ENCODE measurements at places on chromosomes 1 and 21.

GRCh38 chr1:201877877-201878401, 10.8 kb upstream of the SHISA4 start:
- no peak for DNase-seq

DNA sequence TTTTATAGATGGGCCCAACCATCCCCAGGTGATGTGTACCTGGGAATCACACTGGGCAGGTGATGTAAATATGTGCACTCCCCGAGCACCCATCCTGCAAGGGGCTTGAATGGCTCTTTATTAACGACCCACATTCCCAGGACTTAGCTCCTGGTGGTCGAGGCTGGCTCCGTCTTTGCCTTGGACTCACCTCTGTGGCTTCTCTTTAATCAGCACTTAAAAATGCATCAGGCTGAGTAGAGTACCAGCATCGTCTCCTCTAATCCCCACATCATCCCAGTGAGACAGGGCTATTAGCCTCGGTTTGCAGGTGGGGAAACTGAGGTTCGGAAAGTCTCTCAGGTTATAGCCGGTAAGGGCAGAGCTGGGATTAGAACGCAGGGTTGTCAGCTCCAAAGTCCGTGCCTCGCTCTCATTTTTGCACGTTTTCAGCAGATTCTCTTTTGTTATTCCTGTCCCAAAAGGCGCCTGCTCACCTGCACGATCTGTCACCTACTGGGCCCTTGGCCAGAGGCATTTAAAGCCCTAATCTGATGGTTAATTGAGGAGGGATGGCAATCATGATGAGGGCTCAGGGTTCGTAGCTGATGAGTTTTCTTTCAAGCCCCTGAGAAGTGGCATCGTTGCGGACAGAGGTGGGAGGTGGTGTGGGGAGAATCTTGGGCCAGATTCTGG, 29.4 kb downstream of the SPSB1 start:
- no peak for DNase-seq

DNA sequence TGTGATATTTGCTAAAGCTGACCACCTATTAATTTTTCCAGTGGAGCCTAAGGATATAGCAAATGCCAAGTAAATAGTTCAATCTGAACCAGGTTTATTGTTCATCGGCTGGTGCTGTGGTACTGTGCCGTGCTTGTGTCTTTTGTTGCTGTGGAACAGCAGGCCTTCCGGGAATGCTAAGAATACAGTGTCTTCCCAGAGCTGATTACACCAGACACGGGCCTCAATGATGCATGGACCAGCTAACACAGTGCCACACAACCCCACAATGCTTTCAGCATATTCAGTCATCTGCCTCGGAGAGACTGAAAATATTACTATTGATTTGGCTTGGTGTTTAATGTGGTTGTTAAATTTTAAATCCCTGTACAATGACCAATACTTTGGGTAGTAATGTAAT, 415.4 kb downstream of the PTBP2 start:
- no peak for DNase-seq

DNA sequence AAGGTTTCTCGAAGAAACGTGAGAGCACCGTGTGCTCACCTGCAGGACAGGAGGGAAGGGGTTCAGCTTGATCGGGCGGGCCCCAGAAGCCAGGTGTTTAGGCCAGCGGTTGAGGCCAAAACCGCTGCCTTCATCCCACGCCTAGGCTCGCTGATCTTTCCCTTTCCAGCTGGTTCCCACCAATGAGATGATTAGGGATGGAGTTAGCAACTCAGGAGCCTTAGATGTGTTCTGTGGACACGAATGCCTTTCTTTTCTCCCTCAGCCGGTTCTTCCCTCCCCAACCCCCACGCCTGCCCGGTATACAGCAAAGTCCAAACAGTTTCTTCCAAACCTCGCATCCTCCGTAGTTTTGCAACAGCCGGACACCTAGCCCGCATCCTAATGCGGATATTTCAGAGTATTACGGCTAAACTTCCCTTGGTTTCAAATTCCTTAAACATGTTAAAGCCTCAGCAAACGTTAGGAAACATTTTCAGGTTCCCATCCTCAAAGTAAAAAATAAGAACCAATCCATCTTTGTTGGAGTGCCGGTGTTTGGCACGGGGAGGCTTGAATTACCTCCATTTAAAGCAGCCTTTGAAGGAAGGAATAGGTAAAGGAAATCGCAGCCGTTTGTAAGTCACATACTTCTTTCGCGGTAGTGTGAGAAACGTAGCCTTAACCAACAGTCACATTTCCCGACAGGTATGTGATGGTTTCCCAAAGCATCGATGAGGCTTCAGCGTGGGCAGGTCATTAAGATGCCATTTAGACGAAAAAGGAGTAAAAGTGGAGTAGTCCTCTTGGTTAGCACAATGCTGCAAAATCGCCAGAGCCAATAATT, 1.1 kb downstream of the LRRC8C start:
- DNase-seq: no peak

- no peak for DNase-seq
Observed at GRCh38 chr1:150622303-150622975, 7.0 kb downstream of the ENSA start.

- no peak for DNase-seq
Observed at GRCh38 chr1:31203215-31203614, 36.5 kb downstream of the NKAIN1 start.

- no peak for DNase-seq
Observed at GRCh38 chr1:228236744-228237143, 28.9 kb downstream of the OBSCN start.

GRCh38 chr1:94329986-94330385, 88.2 kb upstream of the ABCD3 start:
- no peak for DNase-seq

DNA sequence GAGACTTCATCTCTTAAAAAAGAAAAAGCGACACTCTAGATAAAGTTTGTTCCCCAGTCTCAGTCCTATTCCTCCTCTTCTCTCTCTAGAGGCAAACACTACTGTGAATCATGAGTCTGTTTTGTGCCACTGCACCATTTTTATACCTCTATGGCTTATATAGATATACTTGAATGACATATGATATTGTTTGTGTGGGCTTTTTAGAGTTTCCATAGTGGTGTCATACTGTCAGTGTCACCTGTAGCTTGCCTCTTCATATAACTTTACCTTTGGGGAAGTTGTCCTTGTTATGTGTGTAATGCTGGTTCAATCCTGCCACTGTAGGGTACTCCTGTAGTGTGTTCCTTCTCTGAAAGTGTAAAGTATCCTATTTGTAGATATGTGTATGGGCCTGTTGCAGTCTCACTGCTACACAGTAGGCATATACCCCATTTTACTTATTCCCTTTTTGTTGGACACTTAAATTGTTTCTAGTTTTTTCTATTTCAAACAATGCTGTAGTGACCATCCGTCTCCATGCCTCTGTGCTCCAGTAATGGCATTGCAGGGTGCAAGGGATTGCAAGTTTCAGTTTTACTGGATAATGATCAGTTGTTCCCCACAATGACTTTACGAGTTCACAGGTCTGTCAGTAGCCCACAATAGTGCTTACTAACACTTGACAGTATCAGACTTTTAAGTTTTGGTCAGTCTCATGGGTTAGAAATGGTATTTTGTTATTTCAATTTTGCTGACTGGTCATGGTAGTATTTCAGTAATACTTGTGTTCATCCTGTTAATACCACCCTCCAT, 2.7 kb downstream of the PRMT2 start:
- DNase-seq: no peak

DNA sequence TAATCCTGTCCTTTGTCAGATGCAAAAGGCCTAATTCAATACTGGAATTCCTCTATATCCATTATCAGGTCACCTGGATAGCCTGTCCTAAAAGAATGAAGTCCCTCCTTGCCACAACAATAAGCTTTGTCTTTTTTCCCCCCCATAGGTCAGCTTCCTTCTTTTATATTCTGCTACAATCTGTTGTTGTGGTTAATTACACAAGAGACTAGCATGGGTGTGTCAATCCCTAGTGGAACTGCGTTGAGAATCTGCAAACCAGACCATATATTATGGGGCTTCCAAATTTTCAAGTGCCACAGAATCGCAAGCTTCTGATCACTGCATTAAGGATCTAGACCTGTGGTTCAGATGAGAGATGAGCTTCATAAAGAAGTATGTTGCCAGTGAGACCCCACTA, 349.6 kb downstream of the SMYD3 start:
- DNase-seq: no peak

DNA sequence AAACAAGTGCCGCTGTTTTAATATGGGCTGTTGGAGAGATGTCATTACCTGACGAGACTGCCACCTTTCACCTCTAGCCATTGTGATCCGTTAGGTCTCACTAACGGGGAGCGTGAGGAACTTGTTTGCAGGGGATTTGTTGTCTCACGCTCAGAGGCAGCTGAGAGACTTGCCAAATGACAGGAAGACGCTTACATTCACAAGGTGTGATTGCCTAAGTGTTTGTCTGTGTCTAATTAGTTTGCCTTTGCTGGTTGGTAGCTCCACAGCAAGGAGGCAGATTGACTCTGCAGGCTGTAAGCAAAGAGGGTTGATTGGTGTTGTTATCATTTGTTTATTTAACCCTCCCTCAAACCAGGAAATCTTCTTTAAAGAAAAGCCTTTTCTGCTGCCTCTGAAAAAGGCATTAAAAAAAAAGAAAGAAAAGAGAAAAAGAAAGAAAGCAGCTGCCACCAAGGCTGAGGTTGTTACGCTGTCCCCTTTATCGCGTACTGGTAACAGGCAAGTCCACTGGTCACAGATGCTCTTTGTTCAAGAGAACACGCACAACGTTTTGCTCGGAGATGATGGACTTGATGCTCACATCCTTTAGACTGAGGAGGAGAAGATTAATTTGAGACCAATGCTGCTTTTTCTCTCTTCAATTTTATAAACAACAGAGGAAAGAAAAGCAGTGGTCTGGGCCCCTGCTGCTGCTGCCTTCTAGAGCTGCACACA, 203.9 kb downstream of the ZNF326 start:
- DNase-seq: no peak

DNA sequence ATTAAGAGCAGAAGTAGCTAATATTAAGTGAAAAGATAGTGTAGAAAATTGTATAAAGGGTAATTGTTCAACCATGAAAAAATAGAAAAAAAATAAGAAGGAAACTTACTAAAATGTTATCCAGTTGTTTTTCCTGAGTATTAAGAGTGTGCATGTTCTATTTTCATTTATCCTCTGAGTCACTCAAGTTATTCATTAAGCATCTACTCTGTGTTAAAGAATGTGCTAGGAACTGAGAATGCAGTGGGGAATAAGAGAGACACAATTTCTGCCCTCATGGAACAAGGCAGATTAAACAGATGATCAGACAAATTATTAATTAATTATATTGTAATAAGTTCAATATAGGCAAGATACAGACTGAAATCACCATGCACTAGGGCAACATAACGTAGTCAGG, 10.8 kb upstream of the PIGK start:
- DNase-seq: no peak

DNA sequence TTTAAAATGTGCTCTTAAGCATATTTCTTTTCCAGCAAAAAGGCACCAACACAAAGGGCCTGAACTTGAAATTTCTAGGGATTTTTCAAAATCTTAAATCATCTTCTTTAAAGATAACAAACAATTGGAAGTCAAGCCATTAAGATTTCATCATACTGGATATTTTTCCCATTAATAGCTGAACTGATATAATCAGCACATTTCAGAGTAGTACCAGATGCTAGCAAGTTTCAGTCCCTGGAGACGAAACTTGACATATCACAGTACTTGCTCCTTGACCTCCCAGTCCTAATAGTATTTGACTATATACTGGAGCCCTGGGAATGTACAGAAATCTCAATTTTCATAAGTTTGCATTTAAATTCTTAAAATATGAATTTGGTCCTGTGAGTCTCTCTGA, 10.2 kb upstream of the CDC7 start:
- no peak for DNase-seq

GRCh38 chr1:174114788-174115448, 44.4 kb upstream of the RABGAP1L start:
- DNase-seq: no peak

DNA sequence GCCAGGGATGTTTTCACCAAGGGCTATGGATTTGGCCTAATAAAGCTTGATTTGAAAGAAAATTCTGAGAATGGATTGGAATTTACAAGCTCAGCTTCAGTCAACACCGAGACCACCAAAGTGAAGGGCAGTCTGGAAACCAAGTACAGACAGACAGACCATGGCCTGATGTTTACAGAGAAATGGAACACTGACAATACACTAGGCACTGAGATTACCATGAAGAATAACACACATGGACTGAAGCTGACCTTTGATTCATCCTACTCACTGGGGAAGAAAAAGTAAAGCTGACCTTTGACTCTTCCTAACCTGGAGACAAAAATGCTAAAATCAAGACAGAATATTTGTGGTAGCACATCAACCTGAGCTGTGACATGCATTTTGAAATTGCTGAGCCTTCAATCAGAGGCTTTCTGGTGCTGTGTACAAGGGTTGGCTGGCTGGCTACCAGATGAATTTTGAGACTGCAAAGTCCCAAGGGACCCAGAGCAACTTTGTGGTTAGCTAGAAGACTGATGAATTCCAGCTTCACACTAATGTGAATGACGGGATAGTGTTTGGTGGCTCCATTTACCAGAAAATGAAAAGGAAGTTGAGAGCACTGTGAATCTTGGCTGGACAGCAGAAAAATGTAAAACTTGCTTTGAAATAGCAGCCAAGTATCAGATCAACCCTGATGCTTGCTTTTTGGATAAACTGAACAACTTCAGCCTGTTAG, 190.4 kb upstream of the KCTD3 start:
- DNase-seq: no peak

DNA sequence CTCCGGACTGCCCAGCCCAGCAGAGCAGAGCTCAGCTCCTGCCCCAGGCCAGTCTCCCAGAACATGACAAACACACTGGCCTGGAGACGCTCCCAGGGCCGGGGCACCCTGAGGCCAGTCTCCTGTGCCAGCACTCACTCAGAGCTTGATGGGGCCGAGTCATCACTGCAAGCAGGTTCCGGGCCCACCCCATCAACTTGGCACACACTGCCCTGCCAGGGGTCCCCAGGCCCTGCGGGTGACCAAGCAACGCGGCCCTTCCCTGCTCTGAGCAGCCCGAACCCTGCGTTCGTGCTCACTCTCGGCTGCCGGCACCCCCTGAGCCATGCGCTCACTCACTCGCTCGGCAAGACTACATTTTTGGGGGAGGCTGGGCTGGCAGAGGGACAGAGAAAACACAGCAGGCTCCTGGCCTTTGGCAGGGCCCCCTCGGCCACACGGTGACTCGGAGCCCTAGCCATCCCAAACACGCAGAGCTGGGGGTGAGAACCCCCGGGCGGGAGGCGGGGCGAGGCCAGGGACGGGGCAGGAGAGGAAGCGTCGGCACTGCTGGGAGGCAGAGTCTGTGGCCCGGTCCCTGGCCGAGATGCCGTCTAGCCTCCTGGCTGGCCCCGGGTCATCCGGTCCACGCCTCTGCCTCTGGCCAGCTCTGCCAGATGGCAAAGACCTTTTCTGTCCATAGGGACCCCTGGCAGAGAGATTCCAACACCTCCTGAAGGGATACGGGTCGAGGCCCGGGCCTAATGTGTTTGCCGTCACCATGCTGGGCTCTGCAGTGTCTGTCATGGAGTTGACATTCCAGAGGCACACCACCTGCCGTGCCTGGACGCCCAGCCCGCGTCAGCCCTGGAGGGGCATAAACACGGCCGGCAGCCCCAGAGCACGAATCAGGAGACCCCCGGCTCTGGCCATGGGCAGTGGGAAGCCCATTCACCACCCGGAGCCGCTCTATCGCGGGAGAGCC, 68.0 kb downstream of the MEGF6 start:
- no peak for DNase-seq

- no peak for DNase-seq
Observed at GRCh38 chr1:212323066-212323465, 37.9 kb downstream of the PPP2R5A start.

- DNase-seq: no peak
Observed at GRCh38 chr1:109890115-109890953, 20.3 kb upstream of the CSF1 start.
